ENCODE measurements at places on chromosomes 12 and 14.

DNA sequence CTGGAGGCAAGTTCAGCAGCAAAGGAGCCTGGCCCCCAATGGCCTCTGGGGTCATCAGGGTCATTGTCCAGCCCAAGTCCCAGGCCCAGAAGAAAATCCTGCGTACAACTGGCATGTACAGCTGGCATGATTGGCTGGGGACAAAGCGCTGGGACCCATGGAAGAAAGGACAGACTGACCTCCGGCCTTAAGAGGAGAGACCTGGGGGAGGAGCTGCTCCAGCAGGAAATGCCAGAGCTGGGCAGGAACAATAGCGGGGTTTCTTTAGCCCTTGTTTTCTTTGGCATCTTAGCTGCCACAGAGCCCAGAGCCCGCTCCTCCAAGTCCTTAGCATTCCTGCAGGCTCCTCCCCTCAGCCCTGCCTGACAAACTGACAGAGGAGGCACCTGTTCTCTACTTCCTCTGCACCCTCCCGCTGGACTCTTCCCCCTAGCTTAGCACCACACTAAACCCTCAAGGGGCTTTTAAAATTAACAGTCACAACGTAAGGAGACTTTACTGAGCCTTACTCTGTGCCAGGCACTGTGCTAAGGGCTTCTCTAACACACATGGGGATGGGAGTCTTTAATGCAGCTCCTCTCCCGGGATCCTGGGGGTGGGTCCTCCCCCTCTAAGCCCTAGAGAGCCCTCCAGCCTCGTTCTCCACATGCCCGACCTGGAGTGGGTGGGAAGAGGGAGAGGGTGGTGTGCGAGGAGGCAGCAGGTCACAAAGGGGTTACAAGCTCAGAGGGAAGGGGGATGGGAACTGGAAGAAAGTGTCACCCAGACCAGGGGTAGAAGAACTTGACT, 1.8 kb upstream of the AQP5 start:
- DNase-seq: no peak

- no peak for DNase-seq
Measured at GRCh38 chr14:78253986-78254385, 83.8 kb downstream of the NRXN3 start.

DNA sequence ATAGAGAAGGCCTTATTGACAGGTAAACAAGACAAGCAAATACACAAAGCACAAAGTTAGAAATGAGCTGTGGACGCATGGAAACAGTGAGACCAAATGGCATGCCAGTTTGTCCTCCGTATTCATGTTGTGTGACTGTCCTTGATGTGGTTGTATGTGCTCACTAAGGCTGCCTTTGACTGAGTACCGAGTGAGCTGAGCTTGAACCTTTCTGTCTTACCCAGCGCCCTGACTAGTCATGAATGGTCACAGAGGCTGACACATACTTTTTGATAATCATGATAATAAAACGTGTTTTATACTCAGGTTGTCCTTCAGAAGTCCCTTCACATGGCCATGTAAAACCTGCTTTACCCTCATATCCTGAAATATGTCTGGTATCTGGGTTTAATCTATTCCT, 553 bp upstream of the CATSPERB start:
- DNase-seq: no peak

DNA sequence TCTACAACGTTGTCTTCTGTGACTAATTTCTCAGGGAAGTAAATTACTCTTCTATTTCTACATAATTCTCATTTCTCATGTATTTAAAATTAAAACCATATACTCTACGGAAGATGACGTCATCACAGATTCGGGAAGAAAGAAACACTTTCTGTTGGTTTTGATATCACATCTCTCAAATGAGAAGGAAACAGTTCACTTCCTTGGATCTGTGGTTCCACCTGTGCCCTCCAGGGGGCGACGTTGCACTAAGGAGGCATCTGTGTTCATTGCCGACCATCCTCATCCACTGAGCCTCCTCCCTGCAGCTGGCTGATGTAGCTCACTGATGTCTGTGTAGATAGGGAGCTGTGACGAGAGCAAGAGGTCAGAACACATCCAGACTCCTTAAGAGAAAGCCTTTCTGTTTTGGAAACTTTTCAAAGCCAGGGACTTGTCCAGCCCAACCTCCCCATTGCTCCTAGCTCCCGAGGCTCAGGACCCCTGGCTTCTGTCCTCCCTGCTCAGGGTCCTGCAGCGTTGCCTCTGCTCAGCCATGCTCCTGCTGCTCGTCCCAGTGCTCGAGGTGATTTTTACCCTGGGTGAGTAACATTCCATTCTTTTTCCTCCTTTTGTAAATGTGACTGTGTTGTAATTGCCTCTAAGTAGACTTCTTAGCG, 172.7 kb upstream of the OR4E1 start:
- DNase-seq: peak; percentile 76

GRCh38 chr12:27818401-27818918, 38.4 kb upstream of the MANSC4 start:
- no peak for DNase-seq

DNA sequence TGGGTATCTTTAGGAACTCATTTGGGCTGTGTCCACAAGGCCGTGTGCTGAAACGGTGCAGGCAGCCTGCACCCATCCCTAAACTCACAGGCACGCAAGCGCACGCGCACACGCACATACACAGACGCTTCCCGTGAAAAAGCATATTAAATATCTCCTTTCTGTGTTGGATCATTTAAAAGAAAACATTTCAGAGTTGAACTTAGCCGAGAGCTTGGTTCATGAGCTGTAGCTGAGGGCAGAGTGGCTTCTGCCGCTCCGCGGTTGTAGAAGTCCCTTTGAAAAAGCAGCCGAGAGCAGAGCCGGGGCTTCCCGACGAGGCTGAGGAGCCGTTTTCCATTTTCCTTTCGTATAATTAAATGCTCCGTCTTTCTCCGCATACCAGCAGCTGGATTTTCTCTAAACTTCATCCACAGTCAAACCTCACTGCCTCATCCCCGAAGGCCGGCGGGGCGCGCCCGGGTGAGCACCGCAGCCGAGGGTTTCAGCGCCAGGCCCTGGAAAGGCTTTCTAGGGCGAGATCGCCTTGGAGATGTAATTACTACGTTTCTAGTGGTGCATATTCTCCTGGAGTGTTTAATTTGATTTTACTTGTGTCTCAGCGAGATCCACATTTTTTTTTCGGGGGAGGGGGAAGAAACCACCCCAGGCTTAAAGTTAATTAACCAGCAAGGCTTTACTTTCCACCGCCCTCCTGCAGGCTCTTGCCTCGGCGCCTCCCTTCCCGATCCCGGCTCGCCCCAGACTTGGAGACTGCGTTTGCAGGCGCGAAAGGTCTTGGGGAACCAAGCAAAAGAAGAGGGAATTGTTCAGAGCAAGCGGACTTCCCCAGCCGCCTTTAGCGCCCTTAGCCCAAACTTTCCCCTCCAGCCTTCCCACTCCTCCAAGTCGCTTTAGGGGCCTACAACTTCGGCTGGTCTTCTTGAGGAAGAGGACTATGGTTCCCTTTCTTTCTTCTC, 3.0 kb upstream of the HOXC13 start:
- peak; percentile 60 for DNase-seq

GRCh38 chr12:128856035-128856790, 2.9 kb downstream of the GLT1D1 start:
- DNase-seq: no peak

- no peak for DNase-seq
Measured at GRCh38 chr12:54439521-54440255, 20.6 kb upstream of the ITGA5 start.
